Naive B cell (primary cell): ENCODE measurements at places on chromosomes 4 and X. TPM values are rescaled to one million over a fixed set of nuclear protein-coding genes. Genes with fewer than 3 reads are reported as not detected.

GRCh38 chr4:48899950-48900349 lies 6.6 kb downstream of the OCIAD2 start:
- H3K4me1 ChIP-seq: peaks cover 30% of the 10 kb centered on the region
- no peaks in the 10 kb centered on the region for H3K27me3 ChIP-seq
- H3K4me3 ChIP-seq: no peak overlapping the region

GRCh38 chr4:40954088-40954668 lies 204.4 kb downstream of the NSUN7 start:
- DNase-seq: no peak
- H3K4me1 ChIP-seq: no peaks in the 10 kb centered on the region
- peak overlapping the region; percentile 20 for H3K27ac ChIP-seq
- no peaks in the 10 kb centered on the region for H3K27me3 ChIP-seq
- no peak overlapping the region for H3K4me3 ChIP-seq

DNA sequence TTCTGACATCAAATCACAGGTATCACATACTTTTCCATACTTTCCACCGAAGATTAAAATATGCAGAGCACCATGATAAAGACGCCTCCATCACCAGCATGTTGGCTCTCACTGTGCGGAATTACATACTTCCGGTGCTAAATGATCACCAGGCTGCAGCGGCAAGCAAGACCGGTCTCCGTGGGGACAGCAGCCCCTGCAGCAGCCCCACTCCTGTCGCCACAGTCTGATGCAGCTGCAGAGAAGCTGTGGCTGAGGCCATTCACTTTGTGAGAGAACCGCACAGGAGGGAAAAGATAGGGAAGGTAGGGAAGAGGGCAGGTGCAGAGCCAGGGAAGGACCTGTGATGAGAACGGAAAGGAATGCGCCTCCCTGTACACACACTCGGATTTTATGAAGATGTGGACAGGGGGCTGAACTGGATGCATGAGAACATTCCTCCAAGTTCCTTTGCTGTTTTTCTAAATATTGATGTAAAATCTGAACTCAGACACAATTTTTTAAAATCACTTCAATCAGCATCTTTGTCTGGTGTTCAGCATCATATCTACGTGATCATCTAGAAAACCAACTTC lies 38.3 kb downstream of the AFAP1 start:
- H3K27ac ChIP-seq: no peak overlapping the region
- H3K27me3 ChIP-seq: peaks cover 70% of the 10 kb centered on the region
- DNase-seq: no peak
- no peaks in the 10 kb centered on the region for H3K36me3 ChIP-seq
- H3K4me1 ChIP-seq: no peaks in the 10 kb centered on the region

GRCh38 chr4:36852856-36853255 lies 391.7 kb upstream of the NWD2 start:
- H3K27ac ChIP-seq: no peak overlapping the region
- H3K36me3 ChIP-seq: no peaks in the 10 kb centered on the region
- no peak for DNase-seq
- no peak overlapping the region for H3K4me3 ChIP-seq

GRCh38 chr4:25177147-25177546 lies 16.9 kb upstream of the SEPSECS start:
- no peaks in the 10 kb centered on the region for H3K27me3 ChIP-seq
- no peaks in the 10 kb centered on the region for H3K36me3 ChIP-seq

- H3K27me3 ChIP-seq: no peaks in the 10 kb centered on the region
- peak overlapping the region; percentile 93 for H3K4me3 ChIP-seq
- H3K27ac ChIP-seq: peak overlapping the region; percentile 89
- no peak for DNase-seq
Observed at GRCh38 chr4:1869530-1870327, 1.5 kb upstream of the NSD2 start.

DNA sequence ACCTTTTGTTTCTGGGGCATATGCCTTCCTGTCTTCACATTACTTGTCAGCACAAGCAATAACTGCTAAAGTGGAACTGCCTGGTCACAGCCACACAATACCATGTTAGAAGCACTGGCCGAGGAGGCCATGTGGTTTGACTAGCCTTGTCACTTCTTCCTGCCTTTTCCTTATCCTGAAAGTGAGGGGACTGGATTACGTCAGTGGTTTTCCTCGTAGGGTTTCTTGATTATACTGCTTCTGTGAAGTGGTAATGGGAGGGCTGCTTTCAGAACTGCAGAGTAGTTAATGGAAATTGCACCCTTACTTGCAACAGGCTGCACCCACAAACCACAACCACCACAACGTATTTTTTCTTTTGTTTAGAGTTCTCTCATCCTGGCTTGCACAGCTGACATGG lies 26.6 kb downstream of the ZRSR2 start:
- no peaks in the 10 kb centered on the region for H3K27me3 ChIP-seq
- H3K27ac ChIP-seq: no peak overlapping the region
- H3K4me3 ChIP-seq: no peak overlapping the region
- H3K4me1 ChIP-seq: peaks cover 7% of the 10 kb centered on the region
- no peak for DNase-seq
- peaks cover 48% of the 10 kb centered on the region for H3K36me3 ChIP-seq

DNA sequence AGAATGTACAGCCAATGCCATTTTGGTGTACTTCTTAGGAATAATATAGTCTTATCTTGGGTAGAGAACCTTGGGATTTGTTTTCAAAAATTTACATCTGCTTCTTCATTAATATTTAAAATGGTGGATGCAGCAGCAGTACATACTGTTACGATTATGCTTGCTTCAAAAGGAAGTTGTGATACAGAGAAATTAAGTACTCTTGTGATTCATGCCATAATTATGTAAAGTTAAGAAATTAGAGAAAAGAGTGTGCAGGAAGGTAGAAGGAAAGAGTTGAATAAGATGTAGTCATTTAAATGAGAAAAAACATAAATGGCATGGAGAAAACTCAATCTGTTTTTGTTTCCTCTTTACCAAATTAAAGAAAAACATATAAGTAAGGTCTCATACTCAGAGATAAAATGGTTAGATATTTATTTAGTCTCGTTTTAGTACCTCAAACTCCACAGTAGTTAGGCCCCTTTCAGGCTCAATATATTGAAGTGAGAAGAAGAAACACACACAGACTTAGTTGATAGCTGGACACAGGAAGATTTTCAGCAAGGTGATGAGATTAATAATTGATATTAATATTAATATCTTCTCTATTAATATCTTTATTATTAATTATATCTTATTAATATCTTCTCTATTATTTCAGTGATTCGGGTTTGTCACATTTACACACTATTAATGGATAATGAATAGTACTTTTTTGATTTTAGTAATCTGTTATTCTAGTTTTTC lies 70.1 kb upstream of the HPGD start:
- H3K36me3 ChIP-seq: no peaks in the 10 kb centered on the region
- DNase-seq: no peak
- H3K4me1 ChIP-seq: no peaks in the 10 kb centered on the region
- H3K27me3 ChIP-seq: peaks cover 7% of the 10 kb centered on the region
- no peak overlapping the region for H3K4me3 ChIP-seq
- no peak overlapping the region for H3K27ac ChIP-seq

GRCh38 chrX:37755025-37755424 lies 24.8 kb upstream of the CYBB start:
- H3K4me3 ChIP-seq: no peak overlapping the region
- no peaks in the 10 kb centered on the region for H3K27me3 ChIP-seq
- no peaks in the 10 kb centered on the region for H3K36me3 ChIP-seq

DNA sequence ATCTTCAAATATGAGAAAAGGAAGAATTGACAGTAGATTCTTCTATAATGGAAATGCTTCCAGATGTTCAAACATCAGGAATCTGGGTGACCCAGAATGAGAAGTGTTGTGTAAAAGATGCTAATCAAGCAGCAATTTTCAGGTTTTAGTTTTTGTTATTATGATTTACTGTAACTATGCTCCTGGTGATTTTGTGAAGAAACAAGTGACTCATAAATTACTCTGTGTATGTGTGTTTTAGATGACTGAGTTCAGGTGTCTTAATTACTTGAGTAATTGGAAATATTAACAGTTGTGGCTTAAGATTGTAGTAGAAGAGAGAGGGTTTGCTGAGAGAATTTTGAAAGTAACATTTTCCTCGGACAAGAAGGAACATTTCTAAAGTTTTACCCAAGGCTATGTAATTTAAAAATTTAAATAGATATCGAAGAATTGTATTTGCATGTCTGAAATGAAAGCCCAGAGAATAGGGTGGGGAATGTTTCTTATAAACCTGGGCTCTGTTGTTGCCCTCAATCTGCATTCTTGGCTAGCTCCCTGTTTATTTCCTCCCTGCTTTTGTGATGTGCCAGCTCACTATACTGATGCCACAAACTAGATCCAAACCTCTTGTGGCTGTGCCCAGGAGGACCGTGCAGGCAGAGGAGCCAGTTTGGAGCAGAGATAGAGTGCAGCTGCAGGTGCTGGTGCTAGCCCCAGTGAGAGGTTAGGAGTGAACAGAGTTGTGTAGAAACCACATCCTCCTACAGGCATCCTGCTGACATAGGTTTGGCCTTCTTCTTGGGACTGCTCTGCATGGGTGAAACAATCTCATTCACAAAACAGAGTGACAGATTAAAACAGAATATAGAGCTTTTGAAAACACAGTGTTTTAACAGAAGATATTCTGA lies 25.4 kb upstream of the TNIP3 start:
- no peak overlapping the region for H3K4me3 ChIP-seq
- no peak overlapping the region for H3K27ac ChIP-seq
- no peak for DNase-seq
- H3K27me3 ChIP-seq: peaks cover 17% of the 10 kb centered on the region

DNA sequence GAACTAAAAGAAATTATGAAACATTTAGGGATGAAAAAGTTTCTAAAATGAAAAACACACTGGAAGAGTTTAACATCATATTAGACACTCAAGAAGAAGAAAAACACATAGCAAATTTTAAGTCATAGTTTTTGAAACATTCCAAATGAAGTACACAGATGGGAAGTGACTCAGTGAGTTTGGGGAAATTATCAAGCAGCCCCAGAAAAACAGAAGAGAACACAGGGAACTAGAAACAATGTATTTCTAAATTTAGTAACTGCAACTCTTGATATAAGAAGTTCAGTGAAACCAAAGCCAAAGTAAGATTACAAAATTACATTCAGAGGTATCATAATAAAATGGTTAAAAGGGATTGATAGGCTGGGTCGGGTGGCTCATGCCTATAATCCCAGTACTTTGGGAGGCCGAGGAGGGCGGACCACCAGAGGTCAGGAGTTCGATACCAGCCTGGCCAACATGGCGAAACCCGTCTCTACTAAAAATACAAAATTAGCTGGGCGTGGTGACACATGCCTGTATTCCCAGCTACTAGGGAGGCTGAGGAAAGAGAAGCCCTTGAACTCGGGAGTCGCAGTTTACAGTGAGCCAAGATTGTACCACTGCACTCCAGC lies 461.2 kb downstream of the KCTD8 start:
- no peaks in the 10 kb centered on the region for H3K36me3 ChIP-seq
- H3K27me3 ChIP-seq: no peaks in the 10 kb centered on the region
- no peak for DNase-seq
- no peak overlapping the region for H3K4me3 ChIP-seq
- no peak overlapping the region for H3K27ac ChIP-seq

DNA sequence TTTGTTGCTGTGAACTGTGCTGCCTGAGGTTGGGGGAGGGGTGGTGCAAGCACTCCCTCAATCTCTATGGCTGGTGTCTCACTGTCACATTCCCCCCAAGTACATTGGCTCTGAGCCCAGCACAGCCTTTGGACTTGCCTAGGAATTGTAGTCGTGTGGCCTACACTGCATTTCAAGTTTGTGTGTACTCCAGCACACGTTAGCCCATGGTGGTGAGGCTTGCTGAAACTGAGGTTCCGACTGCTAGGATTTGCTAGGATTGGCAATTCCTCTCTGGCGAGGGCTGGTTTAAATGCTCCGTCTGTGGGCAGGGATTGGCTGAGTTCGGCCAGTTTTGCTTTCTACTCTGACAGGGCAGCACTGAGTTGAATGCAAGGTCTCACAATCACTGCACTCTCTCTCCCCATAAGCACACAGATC lies 121.7 kb upstream of the CXXC4 start:
- H3K27me3 ChIP-seq: no peaks in the 10 kb centered on the region
- H3K36me3 ChIP-seq: no peaks in the 10 kb centered on the region
- H3K4me3 ChIP-seq: no peak overlapping the region
- no peak overlapping the region for H3K27ac ChIP-seq
- H3K4me1 ChIP-seq: no peaks in the 10 kb centered on the region

DNA sequence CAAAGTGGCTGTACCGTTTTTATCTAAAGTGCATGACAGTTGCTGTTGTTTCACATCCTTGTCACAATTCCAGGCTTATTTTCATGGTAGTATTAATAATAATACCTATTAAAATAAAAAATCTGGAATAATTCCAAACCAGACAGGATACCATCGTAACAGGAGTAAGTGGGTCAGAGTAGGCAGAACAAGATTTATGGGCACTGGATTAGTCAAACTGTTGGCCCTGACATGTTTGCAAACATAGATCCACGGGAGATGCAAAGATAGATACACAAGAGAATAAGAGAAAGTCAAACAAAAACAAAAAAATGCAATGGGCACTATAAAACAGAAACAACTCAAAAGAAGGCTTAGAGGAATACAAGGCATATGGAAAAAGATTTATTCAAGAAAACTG lies 449.5 kb upstream of the HS3ST1 start:
- H3K27me3 ChIP-seq: no peaks in the 10 kb centered on the region
- H3K4me3 ChIP-seq: no peak overlapping the region
- H3K36me3 ChIP-seq: peaks cover 5% of the 10 kb centered on the region
- H3K27ac ChIP-seq: no peak overlapping the region

GRCh38 chrX:120790118-120790517 lies 85.5 kb downstream of the CT47B1 start:
- no peak overlapping the region for H3K4me3 ChIP-seq
- H3K36me3 ChIP-seq: no peaks in the 10 kb centered on the region
- no peaks in the 10 kb centered on the region for H3K4me1 ChIP-seq
- peak; percentile 39 for DNase-seq

- H3K27ac ChIP-seq: no peak overlapping the region
- peaks cover 8% of the 10 kb centered on the region for H3K4me1 ChIP-seq
- no peaks in the 10 kb centered on the region for H3K36me3 ChIP-seq
- peak; percentile 35 for DNase-seq
Observed at GRCh38 chrX:11381464-11381863, 88.3 kb downstream of the AMELX start.

DNA sequence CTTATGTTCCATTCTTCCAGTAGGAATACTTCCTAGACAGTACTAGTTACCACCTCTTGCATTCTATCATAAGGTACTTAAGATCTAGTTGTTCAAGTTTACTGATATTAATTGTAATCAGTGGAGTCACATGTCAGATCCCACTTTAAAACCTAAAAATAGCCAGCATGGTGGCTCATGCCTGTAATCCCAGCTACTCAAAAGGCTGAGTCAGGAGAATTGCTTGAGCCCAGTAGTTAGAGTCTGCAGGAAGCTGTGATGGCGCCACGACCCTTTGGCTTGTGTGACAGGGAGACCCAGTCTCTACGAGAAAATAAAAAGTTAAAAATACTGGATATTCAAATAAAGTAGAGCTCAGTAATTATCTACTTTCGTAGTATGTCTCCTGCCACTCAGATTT lies 57.7 kb downstream of the MAD2L1 start:
- no peaks in the 10 kb centered on the region for H3K36me3 ChIP-seq
- no peaks in the 10 kb centered on the region for H3K27me3 ChIP-seq
- no peak overlapping the region for H3K27ac ChIP-seq
- no peaks in the 10 kb centered on the region for H3K4me1 ChIP-seq
- no peak overlapping the region for H3K4me3 ChIP-seq

GRCh38 chr4:114782415-114783214 lies 184.0 kb downstream of the UGT8 start:
- H3K4me3 ChIP-seq: no peak overlapping the region
- no peak for DNase-seq
- no peak overlapping the region for H3K27ac ChIP-seq
- no peaks in the 10 kb centered on the region for H3K36me3 ChIP-seq

Gene SCML2
- polyA plus RNA-seq: 0.78 TPM

Gene LDB2
- not detected for polyA plus RNA-seq

Gene ZC4H2
- polyA plus RNA-seq: 14.6 TPM

Gene ZAR1
- not detected for polyA plus RNA-seq

Gene STX18
- 22.9 TPM for polyA plus RNA-seq

Gene GUCY1B1
- 1.6 TPM for polyA plus RNA-seq

Gene RRH
- polyA plus RNA-seq: not detected

Gene NRK
- not detected for polyA plus RNA-seq

Gene HSFX1
- polyA plus RNA-seq: not detected

Gene NAA11
- not detected for polyA plus RNA-seq
